ENCODE measurements at places on chromosomes 13 and 19.

GRCh38 chr19:16561382-16561781, 10.8 kb downstream of the SLC35E1 start:
- DNase-seq, result no peak

- no peak for DNase-seq
These were observed 427.9 kb downstream of the ZNF536 start for GRCh38 chr19:30799865-30800755.

- no peak for DNase-seq
These were observed 80.8 kb downstream of the KL start for GRCh38 chr13:33096886-33097605.

DNA sequence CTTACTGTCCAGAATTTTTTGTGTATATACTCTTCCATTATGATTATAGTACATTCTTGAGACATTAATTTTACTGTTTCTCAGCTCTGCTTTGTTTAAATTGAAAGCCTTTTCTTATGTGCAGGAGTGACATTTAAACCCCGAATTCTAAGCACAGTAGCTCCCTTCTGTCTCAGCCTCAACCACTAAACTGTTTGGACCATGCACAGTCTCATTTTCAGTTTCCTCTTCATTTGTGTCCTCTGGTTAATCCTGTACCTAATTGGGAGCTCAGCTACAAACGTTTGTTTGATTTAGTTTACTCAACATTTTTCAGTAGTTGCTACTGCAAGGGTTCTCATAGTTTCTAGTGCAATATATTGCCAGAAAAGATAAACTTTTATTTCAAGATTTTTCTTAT, 206.3 kb downstream of the SLITRK5 start:
- DNase-seq, result no peak

GRCh38 chr19:49421039-49421877, 2.0 kb downstream of the PTH2 start:
- peak; percentile 89 for DNase-seq

- DNase-seq, result no peak
These were observed 484.6 kb downstream of the OLFM4 start for GRCh38 chr13:53513226-53513625.

- DNase-seq, result no peak
These were observed 39.6 kb downstream of the RAB20 start for GRCh38 chr13:110521946-110522345.

- no peak for DNase-seq
These were observed 50.5 kb upstream of the IRS2 start for GRCh38 chr13:109836629-109837607.

GRCh38 chr19:3760871-3761361, 576 bp downstream of the APBA3 start:
- peak; percentile 2 for DNase-seq

All from OCI-LY7 (cell line).